ENCODE measurements at places on chromosomes 7 and 10.

DNA sequence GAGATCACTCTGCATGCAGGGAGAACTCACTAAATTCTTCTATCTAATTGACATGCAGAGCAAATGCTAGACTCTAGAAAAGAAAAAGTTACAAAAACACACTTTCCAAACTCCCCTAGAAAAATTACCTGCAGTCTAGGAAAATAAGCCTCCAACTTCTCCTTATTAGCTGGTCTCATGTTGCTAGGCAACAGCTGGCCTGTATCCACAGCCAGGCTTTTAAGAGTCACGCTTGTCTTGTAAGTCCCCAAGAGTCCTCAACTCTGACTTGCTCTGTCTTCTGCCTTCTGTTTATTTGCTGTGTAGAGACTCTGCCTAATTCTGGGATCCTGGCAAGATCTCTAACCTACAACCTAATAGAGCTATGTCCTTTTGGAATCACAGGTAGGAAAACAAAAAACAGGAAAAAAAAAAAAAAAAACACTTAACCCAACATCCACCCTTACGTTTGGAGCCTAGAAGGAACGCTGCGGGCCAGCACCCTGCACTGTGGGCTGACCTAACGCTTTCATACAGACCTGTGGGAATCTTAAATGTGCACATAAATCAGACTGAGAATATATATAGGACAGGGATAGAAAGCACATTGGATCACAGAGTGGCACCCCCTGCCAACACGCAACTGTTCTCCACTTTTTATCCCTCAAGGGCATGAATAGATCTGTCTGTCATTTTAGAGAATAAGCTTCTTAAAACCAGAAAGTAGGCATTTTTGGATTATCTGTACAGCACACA lies 117.0 kb upstream of the PTPRZ1 start:
- DNase-seq = no peak

- no peak for DNase-seq
Observed at GRCh38 chr10:86931872-86932271, 25.5 kb downstream of the MMRN2 start.

GRCh38 chr10:118522791-118523498 lies 72.5 kb downstream of the PRLHR start:
- DNase-seq = no peak

- no peak for DNase-seq
Observed at GRCh38 chr10:88347597-88348304, 235.4 kb downstream of the RNLS start.

- DNase-seq = no peak
Observed at GRCh38 chr7:95863-96260, 96.5 kb upstream of the FAM20C start.

- no peak for DNase-seq
Observed at GRCh38 chr7:29924684-29925083, 64.9 kb downstream of the SCRN1 start.

DNA sequence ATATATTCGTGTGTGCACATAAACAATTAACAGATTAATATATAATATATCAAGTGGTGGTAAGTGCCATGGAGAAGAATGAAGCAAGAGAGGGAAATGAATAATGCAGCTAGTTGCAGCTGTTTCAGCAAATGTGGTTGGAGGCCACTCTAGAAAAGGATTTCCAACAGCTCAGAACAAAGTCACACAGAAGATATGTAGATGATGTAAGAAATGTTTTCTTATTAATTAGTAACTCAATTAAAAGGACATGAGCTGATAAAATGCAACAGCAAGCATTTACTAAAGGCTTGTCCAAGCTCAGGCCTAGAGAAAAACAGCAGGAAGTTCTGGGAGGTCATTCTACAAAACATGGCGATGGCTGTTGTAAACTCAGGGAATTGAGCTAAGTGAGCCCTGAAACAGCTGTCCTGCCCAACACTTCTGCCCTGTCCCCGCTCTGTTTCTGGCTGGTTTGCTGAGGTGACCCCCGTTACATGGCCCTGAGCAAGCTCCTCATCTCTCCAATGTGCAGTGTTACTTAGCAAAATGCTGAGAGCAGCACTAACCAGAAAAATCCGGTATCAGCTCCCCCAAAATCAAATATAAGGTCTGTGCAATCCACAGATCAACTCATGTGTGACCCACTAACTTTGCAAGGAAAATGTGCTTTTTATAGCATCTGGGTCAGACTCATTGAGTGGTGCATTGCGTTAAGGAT lies 23.4 kb upstream of the C10orf67 start:
- no peak for DNase-seq

DNA sequence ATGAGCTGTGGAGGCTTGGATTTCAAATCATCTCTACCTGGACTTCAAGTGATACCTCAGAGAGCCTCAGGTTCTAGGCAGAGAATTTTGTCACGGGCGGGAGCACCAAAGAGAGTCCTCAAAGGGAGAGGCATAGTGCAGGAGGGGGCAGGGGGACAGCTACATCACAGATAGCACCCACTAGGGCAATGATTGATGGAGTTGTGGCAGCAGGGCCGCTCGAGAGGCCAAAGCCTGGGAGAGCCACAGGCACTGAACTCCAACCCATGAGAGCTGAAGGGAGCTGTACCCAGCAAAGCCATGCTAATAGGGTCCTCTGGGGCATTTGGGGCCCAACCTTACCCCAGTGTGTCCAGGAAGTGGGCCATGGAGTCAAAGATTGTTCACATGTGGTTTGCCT lies 232.0 kb upstream of the PCDH15 start:
- no peak for DNase-seq

GRCh38 chr7:73668886-73669230 lies 1.2 kb downstream of the VPS37D start:
- DNase-seq = no peak

DNA sequence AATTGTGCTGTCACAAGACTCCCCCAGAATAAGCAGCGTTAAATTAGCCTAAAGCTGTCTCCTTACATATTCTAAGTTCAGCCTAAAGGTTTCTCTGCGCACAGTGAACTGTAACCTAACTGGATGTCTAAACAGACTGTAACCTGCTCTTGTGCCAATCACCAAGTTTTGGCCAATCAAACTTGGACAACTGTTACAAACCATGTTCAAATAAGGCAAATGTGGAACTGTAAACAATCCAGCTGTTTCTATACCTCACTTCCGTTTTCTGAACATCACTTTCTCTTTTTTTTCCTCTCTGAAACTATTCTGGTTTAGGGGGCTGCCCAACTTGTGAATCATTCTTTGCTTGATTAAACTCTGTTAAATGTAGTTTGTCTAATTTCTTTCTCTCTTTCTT lies 252.2 kb upstream of the HABP2 start:
- peak; percentile 30 for DNase-seq

- no peak for DNase-seq
Observed at GRCh38 chr10:118851062-118852035, 96.6 kb upstream of the CACUL1 start.

GRCh38 chr10:11105676-11106004 lies 88.0 kb downstream of the CELF2 start:
- DNase-seq = no peak

DNA sequence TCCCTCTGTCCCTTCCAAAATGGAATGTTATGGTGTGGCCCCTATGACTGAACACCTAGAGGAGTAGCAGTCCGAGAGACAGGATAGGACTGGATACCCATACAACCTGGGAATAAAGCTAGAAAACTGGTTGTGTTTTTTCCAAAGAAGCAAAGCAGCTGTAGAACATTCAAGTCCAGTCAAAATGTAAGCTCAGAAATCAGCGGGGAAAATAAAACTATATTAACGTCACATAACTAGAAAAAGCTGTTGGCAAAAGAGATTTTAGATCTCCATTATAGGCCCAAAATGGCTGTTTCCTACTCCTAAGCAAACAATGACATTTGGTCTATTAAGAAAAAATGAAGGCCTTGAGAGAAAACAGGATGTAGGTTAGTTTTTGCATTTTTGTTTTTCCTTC lies 177.7 kb downstream of the PTN start:
- DNase-seq = no peak

DNA sequence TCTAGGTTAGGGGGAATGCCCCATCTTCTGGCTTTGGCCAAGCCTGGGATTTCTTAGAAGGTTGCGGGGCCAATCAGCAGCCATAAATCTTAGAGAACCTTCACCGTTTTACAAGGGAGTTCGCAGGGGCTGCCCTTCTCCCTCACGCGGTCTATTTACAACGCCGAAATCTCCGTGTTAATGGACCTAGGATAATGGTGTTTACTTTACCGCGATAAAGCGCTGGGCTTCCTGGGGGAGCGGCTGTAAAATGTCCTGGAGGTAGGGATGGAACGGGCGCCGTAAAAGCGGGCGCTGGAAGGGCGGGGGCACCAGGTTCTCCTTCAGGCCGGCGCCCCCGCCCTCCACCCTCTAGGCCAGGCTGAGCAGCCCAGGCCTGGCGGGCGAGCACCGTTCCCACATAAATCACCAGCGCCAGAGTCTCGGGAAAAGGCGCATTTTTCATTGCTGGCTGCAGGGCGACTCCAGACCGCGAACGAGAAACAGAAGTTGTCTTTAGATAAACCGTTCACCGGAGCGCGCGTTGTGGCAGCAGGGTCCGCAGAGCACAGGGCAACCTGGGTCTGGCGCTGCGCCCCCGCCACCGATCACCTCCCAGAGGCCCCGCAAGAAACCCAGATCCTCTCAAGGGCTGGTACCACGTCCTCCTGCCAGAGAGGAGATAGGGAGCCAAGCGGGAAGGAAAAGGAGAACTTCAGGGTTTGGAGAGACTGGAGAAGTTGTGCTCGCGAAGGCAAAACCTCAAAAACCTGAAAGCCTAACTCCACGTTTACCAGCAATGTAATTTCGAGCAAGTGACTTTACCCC lies 12.5 kb upstream of the NKX2-3 start:
- DNase-seq = no peak

DNA sequence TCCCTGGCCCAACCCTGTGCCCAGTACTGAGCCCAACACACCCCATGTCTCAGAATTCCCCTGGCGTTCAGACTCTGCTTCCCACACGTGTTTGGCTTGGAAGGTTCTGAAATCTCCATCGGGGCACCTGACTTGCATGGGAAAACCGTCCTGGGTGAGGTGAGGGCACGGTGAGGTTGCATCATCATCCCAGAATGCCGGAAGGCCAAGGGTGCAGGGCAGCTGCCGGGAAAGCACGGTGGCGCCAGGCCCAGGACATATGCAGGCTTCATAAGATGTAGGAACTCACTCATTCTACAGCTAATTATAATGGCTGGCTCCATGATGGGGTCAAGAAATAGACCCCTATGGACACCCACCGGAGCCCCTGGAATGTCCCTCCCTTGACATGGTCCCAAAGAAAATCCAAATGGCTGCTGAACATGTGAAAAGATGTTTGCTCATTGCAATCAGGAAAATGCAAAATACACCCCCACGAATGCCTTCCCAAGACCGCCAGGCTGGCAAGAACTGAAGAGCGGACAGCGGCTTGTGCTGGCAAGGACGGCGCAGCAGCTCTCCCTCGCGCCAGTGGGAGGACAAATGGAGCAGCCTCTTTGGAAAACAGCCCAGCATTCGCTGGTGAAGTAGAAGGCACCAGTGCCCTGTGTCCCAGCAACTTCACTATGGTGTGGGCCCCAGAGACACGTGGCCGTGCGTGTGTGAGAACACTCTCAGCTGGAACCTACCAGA lies 2.3 kb downstream of the KNDC1 start:
- DNase-seq = no peak

DNA sequence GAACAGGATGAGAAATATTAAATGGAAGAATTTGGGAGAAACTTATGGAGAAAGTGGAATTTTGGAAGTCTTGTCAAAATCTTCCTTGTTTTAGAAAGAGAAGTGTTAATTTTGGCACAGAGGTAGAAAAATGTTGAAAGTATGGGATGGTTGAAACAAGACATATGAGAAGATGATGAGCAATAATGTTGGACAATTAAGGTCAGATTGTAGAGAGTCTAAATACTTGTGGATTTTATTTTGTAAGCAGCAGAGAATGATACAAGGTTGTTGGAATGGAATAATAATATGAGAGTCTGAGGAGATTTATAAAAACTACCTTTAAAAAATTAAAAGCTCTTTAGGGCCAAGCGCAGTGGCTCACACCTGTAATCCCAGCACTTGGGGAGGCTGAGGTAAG lies 34.6 kb downstream of the PHTF2 start:
- DNase-seq = no peak

- DNase-seq = peak; percentile 61
Observed at GRCh38 chr10:23067939-23068775, 27.2 kb upstream of the MSRB2 start.

DNA sequence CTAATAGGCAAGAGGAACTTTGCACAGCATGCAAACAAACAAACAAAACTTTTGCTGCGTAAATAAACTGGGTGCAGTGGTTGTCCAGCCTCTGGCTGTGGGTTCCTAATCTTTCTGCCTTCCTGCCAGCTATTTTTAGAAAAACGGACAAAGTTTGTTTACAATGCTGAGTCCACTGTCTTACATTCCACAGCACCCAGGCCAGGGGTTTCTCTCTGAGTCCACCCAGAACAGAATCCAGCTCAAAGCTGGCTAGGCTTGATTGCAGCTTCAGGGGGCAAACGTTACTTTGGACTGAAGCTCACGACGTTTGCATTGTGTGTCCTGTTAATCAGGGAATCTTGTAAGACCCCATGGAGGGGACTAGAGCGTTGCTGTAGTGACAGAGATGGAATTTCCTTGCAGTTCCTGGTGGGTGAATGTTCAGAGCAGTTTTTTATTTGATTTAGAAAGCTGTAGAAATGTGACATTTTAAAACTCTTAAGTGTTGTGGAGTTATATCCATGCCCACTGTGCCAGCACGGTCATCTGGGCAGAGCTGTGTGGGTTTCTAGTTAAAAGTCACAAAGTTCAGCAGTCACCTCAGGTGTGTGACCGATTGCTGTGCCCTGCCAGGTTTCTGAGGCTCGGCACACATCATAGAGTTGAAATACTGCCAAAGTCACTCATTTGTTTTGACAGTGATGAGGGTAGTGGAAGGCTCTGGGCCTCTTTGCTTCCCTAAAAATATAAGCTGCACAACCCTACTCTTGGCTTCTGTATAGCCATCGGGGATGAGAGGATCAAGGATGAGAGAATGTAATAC lies 247.0 kb downstream of the STK31 start:
- DNase-seq = no peak

DNA sequence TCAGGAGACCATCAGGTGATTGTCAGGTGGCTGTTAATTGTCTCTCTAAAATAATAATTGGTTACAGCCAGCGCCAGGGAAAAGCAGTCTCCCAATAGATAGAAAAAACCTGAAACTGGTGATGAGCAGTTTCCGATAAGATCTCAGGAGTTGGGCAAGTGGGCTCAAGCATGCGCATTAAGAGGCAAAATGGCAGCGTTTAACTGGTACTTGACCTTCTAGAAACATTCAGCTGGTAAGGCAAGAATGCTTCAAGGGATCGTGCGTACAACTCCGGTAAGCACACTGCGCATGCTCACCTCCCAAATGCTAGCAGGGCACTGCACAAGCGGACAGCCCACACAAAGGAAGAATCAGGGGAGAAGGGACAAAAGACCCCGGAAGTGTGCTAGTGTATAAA lies 48.5 kb downstream of the BLNK start:
- no peak for DNase-seq

- peak; percentile 11 for DNase-seq
Observed at GRCh38 chr7:105210721-105211205, 178.0 kb downstream of the SRPK2 start.

GRCh38 chr10:33278198-33278597 lies 56.3 kb downstream of the NRP1 start:
- no peak for DNase-seq

GRCh38 chr7:110224643-110225042 lies 866.3 kb upstream of the LRRN3 start:
- DNase-seq = no peak

GRCh38 chr10:100020142-100020885 lies 10.6 kb upstream of the DNMBP start:
- no peak for DNase-seq
